ENCODE measurements at places on chromosomes 3 and 15. TPM values are rescaled to one million over a fixed set of nuclear protein-coding genes. Genes with fewer than 3 reads are reported as not detected.

STAB1 gene
- 0.07 TPM for total RNA-seq

HTR3E gene
- total RNA-seq = not detected

ACTRT3 gene
- total RNA-seq = 2.6 TPM

CYP19A1 gene
- 0.10 TPM for total RNA-seq

CHRM5 gene
- total RNA-seq = 0.06 TPM

CCR2 gene
- not detected for total RNA-seq

NLGN1 gene
- total RNA-seq = not detected

PRTG gene
- 8.9 TPM for total RNA-seq

PIERCE2 gene
- total RNA-seq = 4.7 TPM

OSBPL10 gene
- total RNA-seq = 23.3 TPM

CNTN3 gene
- total RNA-seq = not detected

RNU6-1 gene
- total RNA-seq = not detected

NR1I2 gene
- not detected for total RNA-seq

USP50 gene
- total RNA-seq = not detected

LRRC2 gene
- total RNA-seq = not detected

TMEM207 gene
- not detected for total RNA-seq

CACNA1D gene
- total RNA-seq = 0.55 TPM

RTP4 gene
- total RNA-seq = not detected

ABI3BP gene
- 1.6 TPM for total RNA-seq

APOD gene
- total RNA-seq = 1.8 TPM

ZNF385D gene
- total RNA-seq = not detected

PAQR5 gene
- 93.4 TPM for total RNA-seq

MNS1 gene
- total RNA-seq = 3.0 TPM

NR2F2 gene
- total RNA-seq = 24.5 TPM

THPO gene
- 0.16 TPM for total RNA-seq

UPK1B gene
- 12.3 TPM for total RNA-seq

CHRNA5 gene
- 29.3 TPM for total RNA-seq

AGBL1 gene
- not detected for total RNA-seq

FRMD5 gene
- 2.1 TPM for total RNA-seq

ITIH4 gene
- 0.61 TPM for total RNA-seq

LARP6 gene
- 46.3 TPM for total RNA-seq

CMTM8 gene
- total RNA-seq = 14.7 TPM

Data from A549 treated with AZD2906 at 1 μM for 4 hours (cell line).